EH (cell line): ENCODE measurements at places on chromosomes 12 and 14.

DNA sequence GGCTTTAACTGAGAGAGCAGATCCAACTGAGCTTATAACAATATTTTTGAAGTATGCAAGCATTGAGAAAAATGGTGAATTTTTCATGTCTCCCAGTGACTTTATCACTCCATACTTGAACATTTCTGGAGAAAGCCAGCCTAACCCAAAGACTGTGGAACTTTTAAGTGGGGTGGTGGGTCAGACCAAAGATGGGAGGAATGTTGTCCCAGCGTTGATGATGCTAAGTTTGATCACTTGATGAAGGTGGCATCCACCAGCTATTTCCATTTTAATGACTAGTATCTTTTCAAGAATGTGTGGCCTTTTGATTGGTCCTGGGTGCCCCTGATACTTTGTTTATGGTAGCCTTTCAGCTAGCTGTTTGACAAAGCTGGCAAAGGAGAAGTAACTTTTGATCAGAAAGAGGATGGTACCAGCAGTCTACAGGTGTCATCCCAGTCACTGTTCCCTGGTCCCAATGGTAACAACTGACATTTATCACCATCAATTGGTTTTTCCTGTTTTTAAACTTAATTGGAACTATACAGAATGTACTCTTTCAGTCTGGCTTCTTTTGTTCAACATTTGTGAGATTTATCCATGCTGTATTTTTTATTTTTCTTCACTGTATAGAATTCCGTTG lies 14.2 kb downstream of the SINHCAF start:
- DNase-seq = no peak

GRCh38 chr14:85444635-85445034 lies 85.3 kb upstream of the FLRT2 start:
- DNase-seq = peak; percentile 44

- no peak for DNase-seq
These were observed 73.2 kb downstream of the SLC2A13 start for GRCh38 chr12:40032433-40033241.

DNA sequence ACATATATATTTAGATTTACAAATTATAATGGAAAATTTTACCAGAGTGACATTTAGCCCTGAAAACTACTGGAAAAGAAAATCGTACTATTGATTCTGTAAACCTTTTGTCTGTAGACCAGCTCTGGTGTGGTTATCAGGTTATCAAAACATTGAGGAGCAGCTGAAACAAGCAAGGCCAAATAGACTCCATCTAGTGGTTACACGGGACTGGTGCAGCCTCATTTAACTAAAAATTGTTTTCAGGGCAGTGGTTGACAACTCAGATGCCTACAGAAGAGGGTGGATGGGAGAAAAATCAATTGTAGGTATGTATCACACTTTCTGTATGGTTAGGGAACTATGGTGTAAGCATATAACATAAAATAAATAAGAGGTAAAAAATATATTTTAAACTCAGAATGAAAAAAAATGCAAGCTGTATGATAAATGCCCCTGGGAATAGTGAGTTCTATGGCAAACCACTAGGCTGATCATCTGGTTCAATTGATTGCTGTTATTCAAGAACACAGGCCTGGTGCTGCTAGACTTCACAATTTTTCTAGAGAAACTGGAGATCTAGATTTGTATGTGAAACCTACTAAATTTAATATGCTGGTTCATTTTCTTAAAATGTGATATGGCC lies 51.2 kb downstream of the ACSS3 start:
- peak; percentile 55 for DNase-seq

DNA sequence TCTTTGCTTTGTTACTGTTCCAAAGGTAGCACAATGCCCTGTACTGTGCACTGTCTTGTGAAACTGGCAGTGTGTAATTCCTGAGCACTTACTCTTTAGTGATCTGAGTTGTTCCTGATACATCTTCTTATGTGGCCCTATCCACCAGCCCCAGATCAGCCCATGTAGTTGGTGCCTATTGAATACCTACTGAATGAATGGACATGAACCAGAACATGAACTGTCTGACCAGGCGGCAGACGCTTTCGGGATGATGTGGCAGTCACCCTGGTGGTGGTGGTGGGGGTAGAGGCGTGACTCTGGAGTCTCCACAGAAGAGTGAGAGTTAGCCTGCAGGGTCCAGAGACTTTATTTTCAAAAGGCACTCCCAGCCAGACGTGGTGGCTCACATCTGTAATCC lies 46.6 kb upstream of the PAPOLA start:
- peak; percentile 25 for DNase-seq

- DNase-seq = peak; percentile 5
These were observed 176.1 kb downstream of the FUT8 start for GRCh38 chr14:65588426-65589140.

- no peak for DNase-seq
These were observed 12.1 kb upstream of the BMP4 start for GRCh38 chr14:53968726-53969125.

DNA sequence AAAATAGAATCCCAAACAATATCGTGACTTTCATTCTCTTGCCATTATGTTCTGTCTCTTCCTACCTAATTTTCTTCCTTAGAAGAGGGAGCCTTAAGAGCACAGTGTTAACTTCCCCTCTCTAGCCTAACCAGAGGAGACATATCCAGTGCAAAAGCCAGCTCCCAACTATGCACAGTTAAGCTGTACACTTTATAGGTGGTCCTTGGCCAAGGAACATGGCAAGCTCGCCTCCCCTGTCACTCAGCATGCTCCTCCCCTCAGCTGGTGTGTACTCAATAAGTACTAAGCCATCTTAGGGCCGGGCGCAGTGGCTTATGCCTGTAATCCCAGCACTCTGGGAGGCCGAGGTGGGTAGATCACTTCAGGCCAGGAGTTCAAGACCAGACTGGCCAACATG lies 255.1 kb upstream of the TMPO start:
- no peak for DNase-seq
